ENCODE measurements at places on chromosomes 16 and 17.
A peak's percentile ranks its signal among the peaks of the same experiment; 100 is the strongest.

GRCh38 chr17:10036511-10037061 is 131.5 kb upstream of the RCVRN start:
- DNase-seq, result no peak

- no peak for DNase-seq
Measured at GRCh38 chr16:8047736-8048135, 542.6 kb downstream of the TMEM114 start.

- DNase-seq, result no peak
Measured at GRCh38 chr16:49491106-49491670, 117.6 kb downstream of the C16orf78 start.

GRCh38 chr17:44084921-44085320 is 14.4 kb downstream of the G6PC3 start:
- no peak for DNase-seq

DNA sequence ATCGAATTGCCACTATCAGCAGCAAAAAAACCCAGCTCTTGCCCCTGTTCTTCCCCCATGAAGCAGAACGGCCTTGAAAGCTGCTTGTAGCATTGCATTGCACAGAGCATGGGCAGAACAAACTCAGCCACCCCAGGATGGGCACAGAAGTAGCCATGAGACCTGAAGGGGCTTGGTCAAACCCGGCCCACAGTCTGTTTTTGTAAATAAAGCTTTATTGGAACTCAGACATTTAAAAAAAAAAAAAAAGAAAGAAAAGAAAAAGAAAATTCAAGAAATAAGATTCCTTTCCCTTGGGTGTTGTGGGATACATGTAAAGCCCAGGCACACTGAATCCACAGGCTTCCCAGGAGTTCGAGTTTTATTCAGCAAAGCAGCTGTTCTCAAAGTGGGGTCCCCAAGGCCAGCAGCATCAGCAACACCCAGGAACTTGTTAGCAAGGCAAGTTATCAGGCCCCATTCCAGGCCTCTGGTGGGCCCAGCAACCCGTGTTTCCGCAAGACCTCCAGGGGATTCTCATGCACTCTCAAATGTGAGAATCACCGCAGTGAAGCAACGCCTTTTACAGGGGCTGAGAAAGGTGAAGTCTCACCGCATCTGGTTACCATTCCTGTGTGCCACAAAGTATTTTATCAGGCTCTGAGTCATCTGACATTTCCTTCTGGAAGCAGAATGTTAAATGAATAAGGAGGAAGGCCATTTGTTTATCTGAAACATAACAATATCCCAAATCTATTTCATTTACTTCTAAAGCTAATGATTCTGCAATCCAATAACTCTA is 108.2 kb downstream of the SLC39A11 start:
- no peak for DNase-seq

- no peak for DNase-seq
Measured at GRCh38 chr17:43020789-43021740, 1.1 kb downstream of the VAT1 start.

DNA sequence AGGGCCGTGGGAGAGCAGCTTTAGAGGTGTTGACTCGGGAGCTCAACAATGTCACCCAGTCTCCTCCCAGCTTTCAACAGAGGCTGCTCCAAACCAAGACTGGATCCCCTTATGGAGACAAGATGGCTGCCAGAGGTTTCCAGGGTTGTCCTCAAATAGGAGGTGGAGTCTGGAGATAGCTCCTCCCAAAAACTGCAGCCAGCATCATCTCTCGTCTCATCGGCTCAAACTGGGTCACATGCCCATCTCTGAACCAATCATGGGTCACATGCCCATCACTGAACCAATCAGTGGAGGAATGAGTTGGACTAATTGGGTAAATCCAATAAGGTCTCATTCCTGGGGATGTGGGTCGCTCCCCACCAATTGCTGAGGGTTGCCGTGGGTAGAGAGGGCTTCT is 41.1 kb upstream of the C16orf82 start:
- no peak for DNase-seq

GRCh38 chr17:51261024-51261963 is 948 bp downstream of the UTP18 start:
- DNase-seq, result peak; percentile 51

GRCh38 chr17:80825471-80826345 is 165.9 kb upstream of the CHMP6 start:
- DNase-seq, result no peak

GRCh38 chr17:81159611-81160265 is 5.6 kb upstream of the PVALEF start:
- DNase-seq, result no peak

- no peak for DNase-seq
Measured at GRCh38 chr16:23635958-23636357, 5.2 kb downstream of the PALB2 start.

- DNase-seq, result no peak
Measured at GRCh38 chr16:1153480-1154160, 714 bp downstream of the CACNA1H start.

DNA sequence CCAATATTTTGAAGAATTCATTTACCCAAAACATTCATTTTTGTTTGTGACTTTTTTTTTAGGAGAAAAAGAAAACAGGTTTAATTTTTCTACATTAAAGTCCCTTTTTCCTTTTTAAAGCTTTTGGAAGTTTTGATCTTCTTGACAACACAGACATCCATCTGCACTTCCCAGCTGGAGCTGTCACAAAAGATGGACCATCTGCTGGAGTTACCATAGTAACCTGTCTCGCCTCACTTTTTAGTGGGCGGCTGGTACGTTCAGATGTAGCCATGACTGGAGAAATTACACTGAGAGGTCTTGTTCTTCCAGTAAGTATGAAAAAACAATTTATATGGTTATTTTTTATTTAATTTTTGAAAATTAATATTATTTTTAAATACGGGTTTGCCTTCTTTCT is 37.2 kb downstream of the SIAH1 start:
- DNase-seq, result no peak

- DNase-seq, result no peak
Measured at GRCh38 chr17:50850640-50851039, 15.3 kb downstream of the WFIKKN2 start.

- DNase-seq, result peak; percentile 49
Measured at GRCh38 chr16:46757339-46758050, 9.4 kb upstream of the MYLK3 start.

DNA sequence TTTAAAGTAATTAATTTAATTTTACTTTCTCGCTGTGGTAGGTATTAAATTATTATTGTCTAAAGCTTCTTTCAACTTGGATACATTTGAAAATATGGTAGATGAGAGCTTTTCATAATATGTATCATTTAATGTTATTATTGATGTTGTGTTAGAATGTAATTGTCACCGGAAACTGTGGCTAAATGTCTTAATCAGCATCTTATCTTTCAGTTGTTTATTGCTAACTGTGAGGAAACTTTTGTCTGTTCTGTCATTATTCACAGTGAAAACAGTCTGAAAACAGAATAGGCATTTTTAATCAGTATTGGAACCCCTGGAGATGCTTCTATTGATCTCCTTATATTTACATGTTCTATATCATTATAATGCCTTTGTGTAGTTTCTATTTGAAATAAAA is 120.7 kb downstream of the STXBP4 start:
- no peak for DNase-seq

GRCh38 chr16:9481747-9482730 is 390.6 kb downstream of the HAPSTR1 start:
- DNase-seq, result no peak

DNA sequence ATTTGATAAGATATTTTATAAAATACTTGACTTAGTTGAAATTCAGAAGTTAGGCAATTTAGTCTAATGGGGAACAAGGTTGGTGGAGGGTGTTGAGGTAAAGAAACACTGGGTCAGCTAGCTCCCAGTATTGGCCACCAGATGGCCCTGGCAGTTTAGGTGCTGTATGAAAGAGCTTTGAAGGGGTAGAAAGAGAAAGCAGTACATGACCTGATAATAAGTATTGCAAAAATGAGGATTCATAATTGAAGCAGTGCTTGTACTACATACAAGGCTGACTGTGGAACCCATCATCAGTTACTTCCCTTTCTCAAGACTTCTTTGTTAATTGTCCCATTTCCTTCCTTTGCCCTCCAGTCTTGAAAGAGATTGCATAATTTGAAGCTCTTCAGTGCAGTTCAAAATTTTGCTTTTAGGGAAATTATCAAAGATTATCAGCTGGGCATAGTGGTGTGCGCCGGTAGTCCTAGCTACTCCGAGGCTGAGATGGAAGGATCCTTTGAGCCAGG is 29.4 kb downstream of the TANC2 start:
- peak; percentile 23 for DNase-seq

DNA sequence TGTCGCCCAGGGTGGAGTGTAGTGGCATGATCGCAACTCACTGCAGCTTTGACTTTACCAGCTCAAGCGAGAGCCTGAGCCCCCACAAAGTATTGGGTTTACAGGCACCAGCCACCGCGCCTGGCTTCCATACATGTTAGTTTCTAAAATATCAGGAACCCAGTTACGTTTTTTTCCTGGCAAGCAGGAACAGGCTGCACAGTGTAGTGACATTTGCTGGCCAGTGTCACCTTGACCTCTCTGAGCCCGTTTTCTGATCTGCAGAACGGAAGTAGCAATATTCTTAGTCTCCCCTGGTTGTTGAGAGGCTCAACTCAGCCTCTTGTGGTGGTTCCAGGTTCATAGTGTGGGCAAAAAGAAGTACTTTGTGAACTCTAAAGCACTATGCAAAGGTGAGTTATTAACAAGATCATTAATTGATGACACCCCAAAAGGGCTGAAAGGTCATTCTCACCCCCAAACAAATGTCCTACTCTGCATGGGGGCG is 15.6 kb downstream of the IGF2BP1 start:
- DNase-seq, result no peak

DNA sequence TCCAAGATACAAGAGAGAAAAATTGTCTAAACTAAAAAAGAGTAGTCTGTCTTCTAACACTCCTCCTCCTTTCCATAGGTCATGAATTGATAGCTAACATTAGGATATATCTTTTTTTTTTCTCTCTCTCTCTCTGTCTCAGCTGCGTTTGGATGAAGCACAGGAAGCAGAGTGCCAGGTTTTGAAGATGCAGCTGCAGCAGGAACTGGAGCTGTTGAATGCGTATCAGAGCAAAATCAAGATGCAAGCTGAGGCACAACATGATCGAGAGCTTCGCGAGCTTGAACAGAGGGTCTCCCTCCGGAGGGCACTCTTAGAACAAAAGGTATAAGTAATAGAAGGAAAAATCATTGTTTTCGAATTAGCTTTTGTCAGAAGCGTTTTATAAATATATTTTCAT is 32.9 kb downstream of the ABHD15 start:
- DNase-seq, result no peak

DNA sequence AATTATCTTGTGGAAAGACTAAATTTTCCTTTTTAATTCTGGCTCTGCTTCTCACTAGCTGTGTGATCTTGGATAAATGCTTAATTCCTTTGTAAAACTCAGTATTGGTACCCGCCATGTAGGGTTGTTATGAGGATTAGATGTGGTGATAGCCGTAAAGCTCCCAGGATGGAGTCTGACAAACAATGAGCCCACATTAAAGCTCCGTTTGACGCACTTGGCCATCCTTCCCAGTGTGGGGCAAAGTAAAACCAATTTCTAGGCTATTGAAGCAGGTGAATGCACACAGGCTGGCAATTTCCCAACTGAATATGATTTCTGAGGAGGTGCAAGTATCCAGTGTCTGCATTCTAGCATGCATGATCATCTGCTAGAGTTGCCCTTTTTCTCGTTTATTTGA is 123.6 kb downstream of the MRTFB start:
- DNase-seq, result no peak

- no peak for DNase-seq
Measured at GRCh38 chr16:23071196-23072083, 77.8 kb downstream of the USP31 start.

- DNase-seq, result no peak
Measured at GRCh38 chr16:17306745-17307144, 164.0 kb downstream of the XYLT1 start.

- DNase-seq, result no peak
Measured at GRCh38 chr17:19003543-19004420, 782 bp downstream of the FAM83G start.

DNA sequence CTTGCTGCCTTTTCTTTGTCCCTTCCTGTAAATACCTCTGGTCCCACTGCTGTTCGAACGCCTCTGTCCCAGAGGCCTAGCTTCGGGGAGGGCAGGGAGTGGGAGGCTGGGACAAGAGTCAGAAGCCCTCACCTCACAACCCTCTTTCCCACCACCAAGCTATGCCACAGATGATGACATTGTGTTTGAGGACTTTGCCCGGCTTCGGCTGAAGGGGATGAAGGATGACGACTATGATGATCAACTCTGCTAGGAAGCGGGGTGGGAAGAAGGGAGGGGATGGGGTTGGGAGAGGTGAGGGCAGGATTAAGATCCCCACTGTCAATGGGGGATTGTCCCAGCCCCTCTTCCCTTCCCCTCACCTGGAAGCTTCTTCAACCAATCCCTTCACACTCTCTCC is 10.4 kb downstream of the ARRB2 start:
- DNase-seq, result no peak

- no peak for DNase-seq
Measured at GRCh38 chr16:6124136-6124535, 1026.5 kb upstream of the EEF2KMT start.

GRCh38 chr17:50479522-50480141 is 972 bp downstream of the RSAD1 start:
- DNase-seq, result peak; percentile 64

DNA sequence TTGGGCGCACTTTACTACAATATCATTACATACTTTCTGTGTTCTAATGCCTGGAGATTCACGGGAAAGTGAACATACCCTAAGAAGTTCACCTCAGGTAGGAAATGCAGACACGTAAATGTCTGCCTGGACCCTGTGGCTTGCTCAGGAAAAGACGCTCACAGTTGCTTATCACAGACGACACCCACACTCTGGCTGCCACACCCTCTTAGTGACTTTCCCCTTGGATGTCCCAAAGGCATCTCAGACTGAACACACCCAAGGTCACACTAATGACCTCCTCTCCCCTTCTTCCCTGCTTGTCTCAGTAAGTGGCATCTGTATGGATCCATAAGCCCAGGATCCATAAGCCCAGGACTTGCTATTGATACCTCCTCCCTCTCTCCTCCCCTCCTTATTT is 32.6 kb downstream of the CDRT15 start:
- DNase-seq, result no peak

GRCh38 chr17:30520882-30521281 is 43.7 kb downstream of the GOSR1 start:
- DNase-seq, result no peak

GRCh38 chr16:2208308-2208707 is 2.4 kb downstream of the BRICD5 start:
- peak; percentile 67 for DNase-seq

DNA sequence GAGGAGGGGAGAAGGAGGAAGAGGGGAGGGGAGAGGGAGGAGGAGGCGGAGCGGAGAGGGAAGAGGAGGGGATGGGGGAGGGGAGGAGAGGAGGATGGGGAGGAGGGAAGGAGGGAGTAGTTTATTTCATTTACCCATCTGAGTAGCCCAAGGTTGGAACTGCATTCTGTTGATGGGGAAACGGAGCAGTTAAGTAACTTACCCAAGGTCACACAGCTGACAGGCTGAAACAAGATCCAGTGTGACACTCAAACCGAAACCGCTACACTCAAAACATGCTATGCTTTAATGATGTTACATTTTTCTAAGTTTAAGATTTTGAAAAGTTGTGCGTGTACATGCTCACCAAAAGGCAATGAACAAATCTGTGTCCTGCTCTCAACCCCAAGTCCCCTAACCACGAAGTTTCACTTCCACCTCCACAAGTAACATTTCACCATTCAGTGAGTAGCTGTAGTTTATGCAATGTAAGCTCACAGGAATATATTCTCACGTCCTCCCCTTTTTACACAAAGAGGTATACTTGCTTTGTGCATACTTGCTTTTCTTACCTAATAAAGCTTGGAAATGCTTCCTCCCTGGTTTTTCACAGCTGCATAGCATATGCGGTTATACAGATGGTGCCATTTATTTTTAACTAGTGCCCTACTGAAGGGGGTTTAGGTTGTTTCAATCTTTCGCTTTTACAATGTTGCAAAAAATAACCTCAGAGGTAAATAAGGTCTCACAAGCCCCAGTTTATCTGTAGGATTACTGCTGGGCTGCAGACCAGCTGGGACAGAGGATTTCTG is 275.3 kb downstream of the PARN start:
- no peak for DNase-seq

Measured in NCI-H1092 (cell line).